DMS53 (cell line): ENCODE measurements at places on chromosomes 2 and 18.
A peak's percentile ranks its signal among the peaks of the same experiment; 100 is the strongest.

GRCh38 chr2:224959556-224959955 is 82.7 kb downstream of the DOCK10 start:
- no peak for DNase-seq

- no peak for DNase-seq
These were observed 44.0 kb upstream of the XPO1 start for GRCh38 chr2:61582165-61582564.

- peak; percentile 82 for DNase-seq
These were observed 25.9 kb upstream of the IMPA2 start for GRCh38 chr18:11955239-11956029.

DNA sequence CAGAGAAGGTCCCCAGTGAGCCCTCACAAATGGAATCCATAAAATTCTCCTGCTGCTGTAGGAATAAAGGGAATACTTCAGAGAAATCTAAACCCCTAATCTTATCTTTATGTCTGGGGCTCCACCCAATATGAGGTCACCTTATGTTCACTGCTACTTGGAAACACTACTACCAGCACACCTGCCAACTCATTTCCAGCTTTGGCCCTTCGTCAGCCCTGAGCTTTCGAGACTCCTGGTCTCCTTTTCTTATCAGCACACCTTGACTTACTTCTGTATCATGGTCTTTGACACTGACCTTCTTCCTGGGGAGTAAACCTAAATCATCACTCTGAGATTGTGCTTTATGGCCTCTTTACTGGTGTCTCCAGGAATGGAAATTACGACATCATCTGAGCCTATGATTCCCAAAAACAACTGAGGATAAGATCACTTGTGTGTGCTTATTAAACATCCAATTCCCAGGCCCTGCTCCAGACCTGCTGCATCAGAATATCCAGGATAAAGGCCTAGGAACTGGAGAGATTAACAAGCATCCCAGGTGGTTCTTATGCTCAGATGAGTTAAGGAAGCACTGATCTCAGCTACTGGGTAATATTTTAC is 22.2 kb upstream of the ASNSD1 start:
- DNase-seq = no peak

DNA sequence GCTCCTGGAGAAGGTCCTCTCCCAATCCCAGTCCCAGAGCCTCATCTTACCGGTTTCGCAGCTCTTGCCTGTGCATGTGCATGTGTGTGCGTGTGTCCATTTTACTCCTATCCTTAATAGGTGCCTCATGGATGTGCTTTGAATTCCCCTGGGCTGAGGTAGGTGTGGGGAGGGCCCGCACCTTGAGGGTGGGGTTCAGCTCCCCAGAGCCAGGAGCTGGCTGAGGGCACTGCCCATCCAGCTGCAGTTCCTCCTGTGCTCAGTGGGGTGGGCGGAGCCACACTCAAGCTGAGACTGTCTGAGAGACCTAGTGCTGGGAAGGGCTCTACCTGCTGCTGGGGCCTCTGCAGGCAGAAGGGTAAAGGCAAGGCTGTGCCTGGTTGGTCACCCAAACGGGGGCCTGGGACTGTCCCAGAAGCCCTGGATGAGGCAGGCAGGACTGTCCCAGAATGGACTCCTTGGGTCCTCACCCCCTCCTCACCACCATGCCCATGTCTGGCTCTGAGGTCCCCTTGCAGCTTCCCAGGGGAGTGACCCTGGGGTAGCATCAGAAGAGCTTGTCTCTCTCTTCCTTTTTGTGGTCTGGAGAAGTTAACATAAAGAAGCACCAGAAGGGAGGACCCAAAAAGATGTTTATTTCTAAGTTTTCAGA is 8.9 kb downstream of the GDF7 start:
- DNase-seq = peak; percentile 63

- DNase-seq = peak; percentile 83
These were observed 122.6 kb upstream of the STK17B start for GRCh38 chr2:196293751-196294515.

GRCh38 chr2:178188466-178188865 is 5.8 kb upstream of the OSBPL6 start:
- DNase-seq = no peak

DNA sequence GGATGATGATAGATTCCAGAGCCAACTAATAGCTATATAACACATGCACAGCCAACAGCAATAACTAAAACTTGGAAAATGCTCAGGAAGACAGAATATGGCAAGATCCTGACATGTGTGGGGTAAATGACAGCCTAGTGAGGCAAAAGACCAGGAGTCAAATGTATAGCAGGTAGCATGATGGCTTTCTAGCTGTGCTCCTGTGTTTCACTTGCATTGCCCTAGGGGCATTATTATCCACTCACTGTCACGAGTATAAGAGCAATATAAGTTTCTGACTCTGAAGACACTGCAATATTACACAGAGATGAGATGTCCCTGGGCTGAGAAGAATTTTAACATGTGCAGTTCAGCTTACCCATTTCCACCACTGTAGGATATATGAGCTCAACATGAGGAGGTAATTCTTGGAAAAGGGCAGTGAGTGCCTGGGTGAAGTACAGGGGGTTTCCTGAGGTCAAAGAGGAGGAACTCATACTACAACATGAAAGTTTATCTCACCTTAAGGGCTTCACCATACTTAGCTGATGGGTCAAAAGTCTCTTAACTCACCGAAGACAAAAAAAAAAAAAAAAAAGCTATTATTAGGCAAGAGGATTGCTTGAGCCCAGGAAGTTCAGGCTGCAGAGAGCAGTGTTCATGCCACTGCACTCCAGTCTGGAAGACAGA is 1385.6 kb upstream of the SLC39A10 start:
- DNase-seq = no peak

GRCh38 chr18:61898640-61899101 is 5.9 kb upstream of the RNF152 start:
- DNase-seq = peak; percentile 74

DNA sequence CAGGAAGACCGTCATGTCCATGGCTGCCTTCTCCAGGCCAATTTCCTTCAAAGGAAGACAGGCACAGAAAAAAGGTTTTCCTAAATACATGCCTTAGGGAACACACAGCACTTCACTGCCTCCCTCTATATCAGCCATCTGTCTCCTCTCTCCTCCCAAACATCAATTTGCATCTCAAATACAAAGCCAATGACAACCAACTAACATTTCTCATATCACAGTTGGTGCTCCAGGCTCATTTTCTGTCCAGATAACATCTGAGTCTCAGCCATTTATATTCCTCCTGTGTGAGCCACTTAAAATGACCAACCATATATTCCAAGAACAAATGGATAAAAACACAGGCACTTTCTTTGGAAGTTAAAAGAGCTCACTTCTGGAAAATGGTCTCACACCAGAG is 62.5 kb upstream of the ACAA2 start:
- DNase-seq = no peak

DNA sequence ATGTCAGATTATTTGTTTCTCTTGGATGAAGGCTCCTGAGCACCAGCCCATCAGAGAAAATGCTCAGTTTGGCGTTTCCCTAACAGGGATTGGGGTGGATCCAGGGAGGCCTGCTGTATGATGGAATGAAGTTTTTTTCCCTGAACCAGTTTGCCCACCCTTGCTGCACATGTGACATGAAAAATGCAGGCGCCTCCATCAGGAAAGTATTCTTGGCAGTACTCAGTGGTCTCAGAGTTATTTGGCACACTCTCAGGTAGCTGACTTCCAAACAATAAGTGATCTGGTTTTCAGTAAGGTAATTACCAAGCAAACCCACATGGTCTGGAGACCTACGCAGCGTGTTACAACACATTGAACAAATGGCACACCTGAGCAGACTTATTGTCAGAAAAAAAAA is 254.9 kb downstream of the PAX3 start:
- no peak for DNase-seq

- DNase-seq = no peak
These were observed 31.0 kb downstream of the NAT8 start for GRCh38 chr2:73611193-73611592.

- no peak for DNase-seq
These were observed 8.4 kb downstream of the FLACC1 start for GRCh38 chr2:201348758-201349157.

DNA sequence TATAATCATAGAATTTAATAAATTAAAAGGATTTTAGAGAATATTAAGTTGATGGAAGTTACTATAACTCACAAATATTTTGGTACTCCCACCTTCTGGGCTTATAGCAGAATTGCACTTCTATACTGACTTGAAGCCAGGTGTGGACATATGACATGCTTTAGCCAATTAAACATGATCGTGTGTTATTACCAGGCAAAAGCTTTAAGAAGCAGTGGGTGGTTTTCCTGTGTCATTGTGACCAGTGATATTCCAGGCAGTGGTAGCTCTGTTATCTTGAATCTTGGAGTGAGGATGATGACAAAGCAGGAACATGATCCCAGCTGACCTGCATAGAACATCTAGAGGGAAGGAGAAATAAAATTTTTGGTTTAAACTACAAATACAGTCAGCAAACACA is 370.9 kb upstream of the ZEB2 start:
- peak; percentile 14 for DNase-seq

DNA sequence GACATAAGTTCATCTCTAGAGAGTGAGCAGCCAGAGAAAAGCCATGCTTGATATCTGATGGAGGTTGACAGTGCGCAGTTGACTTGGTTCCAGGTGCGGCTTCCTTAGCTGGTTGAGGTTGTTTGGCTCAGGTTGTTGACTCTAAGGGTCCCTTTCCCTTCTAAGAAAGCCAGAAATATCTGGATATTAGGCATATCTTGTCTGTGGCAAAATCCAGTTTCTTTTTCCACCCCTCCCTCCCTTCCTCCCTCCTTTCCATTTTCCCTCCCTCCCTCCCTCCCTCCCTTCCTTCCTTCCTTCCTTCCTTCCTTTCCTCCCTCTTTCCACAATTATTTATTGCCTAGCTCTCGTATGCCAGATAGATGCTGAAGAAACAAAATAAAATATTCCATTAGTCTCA is 82.6 kb upstream of the TNP1 start:
- no peak for DNase-seq

DNA sequence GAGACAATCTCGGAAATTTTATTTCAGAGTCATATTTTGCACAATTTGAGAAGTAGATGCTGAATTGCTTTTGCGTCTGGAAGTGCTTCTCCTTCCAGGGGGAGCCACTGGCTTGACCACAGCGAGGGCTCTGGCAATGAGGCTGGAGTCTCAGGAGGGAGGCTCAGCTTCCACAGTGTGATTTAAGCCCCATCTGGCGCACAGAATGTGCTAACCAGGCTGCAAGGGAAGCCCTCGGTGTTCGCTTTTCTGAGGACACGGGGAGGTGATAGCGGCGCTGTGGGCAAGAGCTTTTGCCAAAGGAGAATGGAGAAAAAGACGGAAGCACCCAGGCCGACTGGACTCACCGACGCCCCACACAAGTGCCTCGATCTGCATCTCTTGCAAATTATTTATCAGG is 52.4 kb downstream of the ADI1 start:
- DNase-seq = no peak

DNA sequence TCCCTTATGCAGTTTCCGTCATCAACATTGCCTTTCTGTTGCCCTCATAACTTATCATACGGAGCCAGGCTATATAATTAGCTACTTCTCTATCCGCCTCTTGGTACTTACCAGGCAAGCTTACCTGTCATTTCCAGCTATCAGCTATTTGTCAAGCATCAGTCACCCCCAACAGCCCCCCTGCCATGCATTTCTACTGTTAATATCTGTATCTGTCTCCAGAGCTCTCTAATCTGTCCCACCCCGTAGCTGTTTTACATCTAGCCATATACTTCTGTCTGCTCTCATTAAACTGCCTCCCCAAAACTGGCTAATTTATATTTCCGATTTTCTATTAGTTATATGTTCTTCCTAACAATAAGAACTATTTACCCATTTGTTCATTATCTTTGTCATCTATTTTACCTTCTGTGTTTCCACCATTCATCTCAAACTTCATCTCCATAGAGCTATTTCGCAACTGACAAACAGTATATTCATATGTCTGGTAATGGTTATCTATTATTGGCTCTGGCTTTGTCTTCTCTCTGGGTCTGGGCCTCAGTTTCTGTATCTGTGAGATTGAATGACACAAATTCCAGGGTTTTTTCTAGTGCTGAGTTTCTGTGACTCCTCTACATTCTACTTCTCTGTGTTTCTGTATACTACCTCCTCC is 9.6 kb downstream of the EMX1 start:
- DNase-seq = no peak

DNA sequence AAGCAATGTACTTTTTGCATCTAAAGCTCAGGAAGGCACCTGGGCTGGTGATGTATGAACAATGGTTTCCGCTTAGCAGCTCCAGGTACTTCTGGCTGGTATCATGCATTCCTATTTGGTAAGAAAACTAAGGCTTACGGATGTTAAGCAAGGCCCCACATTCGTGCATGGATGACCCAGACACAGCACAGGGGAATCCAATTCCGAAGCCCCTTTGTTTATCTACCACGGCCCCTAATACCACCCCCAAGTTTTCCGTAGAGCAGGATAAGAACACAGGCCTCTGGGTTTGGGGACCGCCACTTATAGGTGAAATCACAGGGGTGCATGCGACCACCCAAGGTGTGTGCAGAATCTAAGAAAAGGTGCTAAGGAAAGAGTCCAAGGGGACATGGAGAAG is 192.1 kb upstream of the ID2 start:
- DNase-seq = no peak

DNA sequence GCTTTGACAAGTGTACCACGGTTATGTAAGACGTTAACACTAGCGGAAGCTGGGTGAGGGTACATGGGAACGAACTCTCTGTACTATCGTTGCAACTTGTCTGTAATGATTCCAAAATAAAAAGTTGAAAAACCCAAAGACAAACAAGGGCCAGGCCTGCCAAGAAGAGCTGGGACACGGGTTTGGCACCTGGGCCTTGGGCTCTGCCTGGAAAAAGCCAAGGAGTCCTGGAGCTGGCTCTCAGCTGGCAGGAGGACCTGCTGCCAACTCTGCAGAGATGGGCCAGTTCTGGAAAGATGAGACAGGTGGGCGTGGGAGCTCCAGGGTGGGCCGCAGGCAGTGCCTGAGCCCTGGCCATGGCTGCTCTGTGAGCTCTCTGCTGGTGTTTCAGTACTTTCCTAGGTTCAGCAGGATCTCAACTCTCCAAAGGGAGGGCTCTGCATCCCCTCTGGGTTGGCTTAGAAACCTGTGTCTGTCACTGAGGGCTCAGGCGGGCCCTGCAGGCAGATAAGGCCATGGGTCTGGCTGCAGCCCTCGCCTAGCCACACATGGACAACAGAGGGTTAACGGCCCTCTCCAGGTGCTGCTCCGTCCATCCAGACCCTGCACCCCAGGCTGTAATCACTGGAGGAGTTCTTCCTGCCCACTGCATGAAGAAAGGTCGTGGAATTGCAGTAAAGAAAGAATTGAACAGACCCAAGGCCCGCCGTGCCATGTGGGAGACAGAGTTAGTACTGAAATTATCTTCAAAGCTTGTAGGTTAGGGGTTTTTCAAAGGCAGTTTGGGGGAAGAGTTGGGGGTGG is 89.9 kb downstream of the RHOB start:
- no peak for DNase-seq
